Neural crest cell (in vitro differentiated cells): ENCODE measurements at places on chromosomes 13 and 19. TPM values are rescaled to one million over a fixed set of nuclear protein-coding genes. Genes with fewer than 3 reads are reported as not detected.

NCAN gene
- 12.3 and 13.8 TPM in 2 replicates for total RNA-seq

BEST2 gene
- not detected in 2 replicates for total RNA-seq

- DNase-seq = peak; percentile 85
These were observed 103.1 kb upstream of the ABCC4 start for GRCh38 chr13:95404141-95404882.

DNA sequence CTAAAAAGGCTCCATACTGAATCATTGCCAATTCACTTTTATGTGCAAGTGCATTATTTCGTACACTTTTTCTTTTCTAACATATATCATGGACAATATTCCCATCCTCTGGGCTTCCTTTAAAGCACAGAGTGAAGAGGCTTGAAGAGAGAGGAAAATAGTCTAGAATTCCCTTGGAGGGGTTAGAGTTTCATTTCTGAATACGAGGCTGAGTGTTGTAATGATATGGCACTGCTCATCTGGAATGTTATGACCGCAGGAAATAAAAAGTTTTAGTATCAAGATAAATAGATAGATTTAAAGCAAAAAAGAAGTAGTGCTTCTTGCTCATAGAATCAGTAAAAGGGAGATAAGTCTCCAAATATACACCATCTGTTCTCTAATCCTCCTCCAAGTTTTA lies 412.3 kb upstream of the SLITRK1 start:
- no peak for DNase-seq

RAB3D gene
- total RNA-seq = 15.1 and 15.4 TPM in 2 replicates

- no peak for DNase-seq
These were observed 54.8 kb downstream of the ABCC4 start for GRCh38 chr13:95246292-95247082.

- no peak for DNase-seq
These were observed 28.3 kb downstream of the CNMD start for GRCh38 chr13:52711286-52711685.

DNA sequence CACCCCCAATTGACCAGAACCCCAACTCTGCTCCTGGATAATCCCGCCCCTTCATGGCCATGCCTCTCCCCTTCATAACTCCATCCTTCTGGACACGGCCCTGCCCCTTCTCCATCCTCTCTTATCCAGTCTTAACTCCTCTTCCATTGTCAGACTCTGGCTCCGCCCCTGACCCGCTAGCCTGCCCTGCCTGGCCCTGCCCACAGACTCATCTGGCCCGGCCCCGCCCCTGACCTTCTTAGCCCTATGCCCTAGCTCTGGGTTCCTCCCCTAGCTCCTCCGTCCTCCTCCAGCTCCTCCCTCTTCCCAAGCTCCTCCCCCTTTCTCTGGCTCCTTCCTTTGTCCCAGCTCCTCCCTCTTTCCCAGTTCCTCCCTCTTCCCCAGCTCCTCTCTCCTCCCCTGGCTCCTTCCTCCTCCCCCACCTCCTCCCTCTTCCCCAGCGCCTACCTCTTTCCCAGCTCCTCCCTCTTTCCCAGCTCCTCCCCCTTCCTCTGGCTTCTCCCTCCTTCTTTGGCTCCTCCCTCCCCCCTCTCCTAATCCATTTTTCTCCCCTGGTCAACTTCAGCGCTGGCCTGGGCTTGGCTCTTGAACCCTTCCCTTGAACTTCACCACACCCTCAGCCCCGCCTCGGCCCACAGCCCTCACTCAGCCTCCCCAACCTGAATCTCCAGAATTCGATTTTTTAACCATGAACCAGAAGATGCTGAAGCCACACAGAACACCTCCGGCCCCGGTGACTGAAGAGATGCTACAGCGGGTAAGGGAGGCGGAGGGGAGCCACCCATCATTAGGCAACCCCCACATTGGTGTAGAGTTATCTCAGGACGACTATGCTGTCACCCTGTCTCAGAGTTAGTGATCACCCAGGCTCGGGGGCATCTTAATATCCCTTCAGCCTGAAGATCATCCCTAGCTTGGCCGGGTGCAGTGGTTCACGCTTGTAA lies 9.2 kb upstream of the ZNF358 start:
- peak; percentile 64 for DNase-seq

DNA sequence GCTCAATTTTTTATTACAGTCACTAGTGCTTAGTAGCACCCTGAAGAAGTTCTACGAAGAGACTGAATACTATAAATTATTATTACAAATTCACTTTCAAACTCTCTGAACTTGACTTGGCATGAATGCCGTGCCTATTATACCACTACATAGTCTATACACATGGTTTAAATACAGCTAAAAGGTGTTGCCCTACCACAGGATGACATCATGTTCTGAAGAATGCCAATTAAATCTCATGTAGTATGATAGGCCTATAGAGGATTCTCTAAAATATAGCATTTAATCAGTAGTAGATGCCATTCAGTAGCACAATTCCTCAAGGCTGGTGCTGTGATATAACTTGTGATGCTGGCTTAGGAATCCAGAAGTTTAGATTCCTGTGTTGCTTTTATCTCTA lies 16.7 kb upstream of the POSTN start:
- DNase-seq = no peak

DPRX gene
- total RNA-seq = not detected in 2 replicates

LAIR1 gene
- total RNA-seq = not detected in 2 replicates

DNA sequence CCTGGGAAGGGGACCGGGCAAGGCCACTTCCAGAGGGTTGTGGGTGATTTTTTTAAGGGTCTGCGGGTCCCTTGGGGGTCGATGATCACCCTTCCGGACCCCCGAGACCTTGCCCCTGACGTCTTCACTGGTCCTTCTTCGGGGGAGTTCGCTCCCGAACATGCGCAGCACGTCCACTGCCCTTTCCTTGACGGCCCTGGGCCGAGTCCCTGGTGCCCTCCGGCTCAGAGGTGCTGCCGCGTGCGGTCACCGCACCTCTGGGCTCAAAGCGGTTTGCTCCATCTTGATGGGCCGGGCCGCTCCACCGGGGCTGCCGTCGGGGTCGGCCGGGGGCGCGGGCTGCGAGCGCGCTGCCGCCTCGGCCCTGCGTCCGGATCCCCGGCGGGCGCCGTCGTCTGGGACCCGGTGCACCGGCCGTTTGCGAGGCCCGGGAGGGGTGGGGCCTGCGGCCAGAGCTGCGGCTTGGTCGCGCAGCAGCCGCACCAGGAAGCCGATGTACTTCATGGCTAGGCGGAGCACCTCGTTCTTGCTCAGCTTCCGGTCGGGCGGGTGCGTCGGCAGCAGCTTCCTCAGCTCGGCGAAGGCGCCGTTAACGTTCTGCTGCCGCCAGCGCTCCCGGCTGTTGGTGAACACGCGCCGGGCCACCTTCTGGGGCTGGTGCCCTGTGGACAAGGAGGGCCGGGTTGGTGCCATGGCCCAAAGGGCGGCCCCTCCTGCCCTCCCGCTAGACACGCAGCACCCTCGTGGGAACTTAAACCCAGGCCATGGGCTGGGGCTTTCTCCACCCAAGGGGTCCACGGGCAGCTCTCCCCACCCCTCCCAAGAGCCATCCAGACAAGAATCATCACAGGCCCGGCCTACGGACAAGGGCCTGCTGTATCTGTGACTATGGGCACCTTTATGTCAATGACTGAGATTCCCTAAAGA lies 3.3 kb downstream of the LYL1 start:
- no peak for DNase-seq
